Stimulated activated CD4-positive, alpha-beta T cell treated with anti-CD3 and anti-CD28 coated beads, TNF-alpha, amount 100 ng/mL, for 1 hour (primary cell): ENCODE measurements at places on chromosomes 5 and 9.

DNA sequence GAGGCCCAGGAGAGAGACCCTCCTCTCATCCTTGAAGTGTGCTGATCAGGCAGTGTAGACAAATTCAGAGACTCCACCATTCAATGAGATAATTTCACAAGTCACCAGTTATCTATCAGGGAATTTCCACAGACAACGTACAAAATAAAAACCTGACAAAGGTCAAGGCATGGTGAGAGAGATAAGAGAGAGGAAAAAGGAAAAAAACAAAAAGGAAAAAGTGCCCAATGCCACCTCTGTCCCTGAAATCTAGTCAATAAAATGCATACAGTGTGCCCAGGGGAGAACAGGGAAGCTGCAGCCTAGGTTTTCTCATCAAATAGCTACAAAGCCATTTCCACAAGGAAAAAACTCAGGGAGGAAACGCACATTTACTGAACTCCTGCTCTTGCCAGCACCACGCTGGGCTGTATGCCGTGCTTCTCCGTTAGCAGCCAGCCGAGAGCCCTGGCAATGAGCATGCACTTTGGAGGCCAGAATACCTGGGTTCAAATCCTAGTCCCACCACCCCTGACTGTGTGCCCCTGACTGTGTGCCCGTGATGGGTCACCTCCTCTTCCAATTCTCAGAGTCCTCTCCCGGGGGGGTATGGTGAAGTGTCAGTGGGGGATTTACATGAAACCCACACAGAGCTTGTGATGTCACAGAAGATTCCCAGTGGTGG is 11.6 kb downstream of the WHRN start:
- DNase-seq, result no peak

- no peak for DNase-seq
Measured at GRCh38 chr5:107457881-107458280, 212.9 kb downstream of the EFNA5 start.

- DNase-seq, result no peak
Measured at GRCh38 chr5:178602752-178603151, 12.6 kb upstream of the COL23A1 start.

DNA sequence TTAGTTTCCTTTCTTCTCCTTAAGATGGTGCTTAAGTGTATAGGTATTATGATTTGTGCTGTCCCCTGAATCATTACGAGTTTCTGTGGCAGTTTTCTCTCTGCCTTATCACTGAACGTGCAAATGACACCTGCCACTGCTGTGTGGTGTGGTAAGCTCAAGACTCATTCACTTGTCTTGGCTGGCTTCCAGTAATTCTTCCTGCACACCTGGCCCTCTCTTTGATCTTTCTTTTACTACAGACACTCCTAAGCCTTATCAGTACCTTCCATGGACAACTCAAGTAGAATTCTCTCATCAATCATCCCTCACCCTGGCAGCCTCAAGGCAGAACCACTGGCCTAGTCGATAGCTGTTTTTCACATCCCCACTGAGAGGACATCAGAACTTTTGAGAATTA is 82.6 kb upstream of the ADAMTS19 start:
- DNase-seq, result no peak

GRCh38 chr5:39405083-39405843 is 19.5 kb downstream of the DAB2 start:
- no peak for DNase-seq

DNA sequence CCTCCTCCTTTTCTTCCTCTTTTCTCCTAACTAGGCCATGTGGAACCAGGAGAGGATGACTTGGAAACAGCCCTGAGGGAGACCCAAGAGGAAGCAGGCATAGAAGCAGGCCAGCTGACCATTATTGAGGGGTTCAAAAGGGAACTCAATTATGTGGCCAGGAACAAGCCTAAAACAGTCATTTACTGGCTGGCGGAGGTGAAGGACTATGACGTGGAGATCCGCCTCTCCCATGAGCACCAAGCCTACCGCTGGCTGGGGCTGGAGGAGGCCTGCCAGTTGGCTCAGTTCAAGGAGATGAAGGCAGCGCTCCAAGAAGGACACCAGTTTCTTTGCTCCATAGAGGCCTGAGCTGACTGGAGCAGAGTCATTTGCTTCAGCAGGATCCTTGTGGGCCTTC is 13.7 kb downstream of the NUDT2 start:
- DNase-seq, result no peak

DNA sequence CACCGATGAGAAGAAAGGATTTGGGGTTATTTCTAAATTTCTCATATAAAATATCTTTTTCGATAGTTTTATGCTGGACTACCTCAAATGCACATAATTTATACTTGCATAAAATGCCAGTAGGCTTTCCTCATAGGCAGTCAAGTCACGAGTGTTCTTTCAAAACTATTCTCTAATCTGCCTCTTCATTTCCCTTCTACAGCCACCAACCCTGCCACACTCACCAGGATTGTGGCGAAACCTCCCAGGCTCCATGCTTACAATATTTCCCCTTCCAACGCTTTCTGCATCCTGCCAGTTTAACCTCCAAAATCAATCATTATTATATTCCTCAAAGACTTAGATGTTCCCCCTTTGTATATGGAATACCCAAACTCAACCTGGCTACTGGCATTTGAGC is 65.4 kb downstream of the FRMD3 start:
- no peak for DNase-seq

GRCh38 chr9:115182264-115182663 is 64.3 kb upstream of the TNC start:
- no peak for DNase-seq

DNA sequence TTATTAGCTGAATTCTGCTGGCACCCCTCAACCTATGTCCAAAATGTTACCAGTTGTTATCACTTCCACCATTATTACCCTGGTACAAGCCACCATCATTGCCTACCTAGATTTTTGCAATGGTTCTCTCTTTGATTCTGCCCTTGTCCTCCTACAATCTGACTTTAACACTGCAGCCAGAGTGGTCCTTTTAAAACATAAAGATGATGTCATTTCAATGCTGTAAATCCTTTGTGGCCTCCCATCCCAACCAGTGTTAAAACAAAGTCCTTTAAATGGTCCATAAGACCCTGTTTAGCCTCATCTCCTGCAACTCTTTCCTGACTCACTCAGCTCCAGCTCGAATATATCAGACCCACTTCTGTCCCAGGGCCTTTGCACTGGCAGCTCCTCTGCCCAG is 54.9 kb upstream of the FSTL4 start:
- DNase-seq, result no peak

DNA sequence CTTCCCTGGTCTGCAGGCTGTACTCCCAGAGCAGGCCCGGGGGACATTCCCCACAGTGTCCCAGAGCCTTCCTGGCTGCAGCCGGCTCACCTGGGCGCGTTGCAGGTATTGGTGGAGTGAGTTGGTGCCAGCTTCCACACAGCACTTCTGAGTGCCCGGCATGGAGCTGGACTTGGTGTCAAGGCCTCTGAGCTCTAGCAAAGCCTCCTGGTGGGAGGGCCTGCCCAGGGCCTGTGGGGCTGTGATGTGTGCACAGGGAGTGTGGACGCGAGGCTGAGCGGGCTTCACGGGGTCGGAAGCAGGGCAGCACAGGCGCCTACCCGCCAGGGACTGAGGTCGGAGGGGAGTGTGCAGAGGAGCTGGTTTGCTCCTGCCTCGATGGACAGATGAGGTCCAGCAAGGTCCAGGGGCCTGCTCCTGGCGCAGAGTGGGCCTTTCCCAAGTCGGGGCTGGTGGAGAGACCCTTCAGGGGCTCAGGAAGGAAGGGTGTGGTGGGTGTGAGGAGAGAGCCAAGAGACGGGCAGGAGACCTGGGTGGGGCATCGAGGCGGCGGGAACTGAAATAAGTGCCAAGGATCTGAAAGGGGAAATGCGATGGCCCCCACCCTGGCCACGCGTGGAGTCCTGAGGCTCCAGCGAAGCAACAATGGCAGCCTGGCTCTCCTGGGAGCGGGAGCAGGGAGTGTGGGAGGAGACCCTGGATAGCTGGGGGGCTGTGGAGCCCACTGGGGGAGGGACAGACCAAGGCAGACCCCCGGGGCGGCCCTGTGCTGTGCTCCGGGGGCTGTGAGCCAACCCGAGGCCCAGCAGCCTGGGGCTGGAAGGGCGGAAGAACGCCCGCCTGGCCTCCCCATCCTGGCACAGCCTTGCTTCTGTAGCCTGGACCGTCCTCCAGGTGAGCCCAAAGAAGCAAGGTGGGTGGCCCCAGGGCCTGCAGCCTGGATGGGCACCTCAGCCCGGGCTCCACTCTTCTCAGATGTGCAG is 78.4 kb downstream of the RXRA start:
- DNase-seq, result no peak

GRCh38 chr5:68032216-68032762 is 183.3 kb upstream of the PIK3R1 start:
- no peak for DNase-seq

DNA sequence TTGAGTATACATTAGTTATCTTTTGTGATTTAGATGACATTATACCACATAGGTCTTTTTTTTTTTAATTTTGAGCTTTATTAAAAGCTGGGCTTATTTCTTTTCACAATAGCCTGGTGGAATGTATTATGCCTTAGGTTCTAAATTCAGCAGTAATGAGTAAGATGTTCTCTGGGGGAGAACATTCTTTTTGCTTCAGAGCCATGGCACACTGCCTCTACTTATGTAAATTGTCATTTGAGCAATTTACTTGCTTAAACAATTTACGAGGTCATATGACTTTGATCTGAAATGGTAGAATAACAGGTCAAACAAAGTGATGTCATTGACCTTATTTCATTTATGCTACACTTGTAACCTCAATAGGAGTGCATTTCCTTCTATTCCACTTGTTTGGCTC is 154.2 kb downstream of the FOCAD start:
- no peak for DNase-seq
